Thymus (tissue), 14 donors: ENCODE measurements at places on chromosomes 1 and 21. TPM values are rescaled to one million over a fixed set of nuclear protein-coding genes. Genes with fewer than 3 reads are reported as not detected.

The SHISAL2A gene
- 2.6 TPM for polyA plus RNA-seq

The ZNF593OS gene
- polyA plus RNA-seq = 0.87 TPM

The IGSF9 gene
- 4.1 TPM for polyA plus RNA-seq

The CLCA1 gene
- 0.07 TPM for polyA plus RNA-seq

The OLIG2 gene
- polyA plus RNA-seq = 0.02 TPM

The ERRFI1 gene
- polyA plus RNA-seq = 75.0 TPM

The SUCO gene
- 30.5 TPM for polyA plus RNA-seq

The EFCAB7 gene
- polyA plus RNA-seq = 9.7 TPM

The SPRR2B gene
- 3.1 TPM for polyA plus RNA-seq

The C2CD4D gene
- polyA plus RNA-seq = 0.34 TPM

The MUL1 gene
- polyA plus RNA-seq = 9.3 TPM

The NTRK1 gene
- polyA plus RNA-seq = 3.1 TPM

The CD1B gene
- polyA plus RNA-seq = 44.2 TPM

The SPRR5 gene
- polyA plus RNA-seq = 0.37 TPM

The GCSAML gene
- polyA plus RNA-seq = 0.48 TPM

The DPM3 gene
- 155 TPM for polyA plus RNA-seq

The PCBP3 gene
- polyA plus RNA-seq = 44.9 TPM

The PPP1R8 gene
- polyA plus RNA-seq = 39.7 TPM

The DDAH1 gene
- 2.4 TPM for polyA plus RNA-seq

The LCE1A gene
- polyA plus RNA-seq = 1.0 TPM

The C1orf94 gene
- polyA plus RNA-seq = 0.09 TPM

The TCHHL1 gene
- 0.16 TPM for polyA plus RNA-seq

The CR1 gene
- polyA plus RNA-seq = 1.6 TPM

The FMO3 gene
- 2.5 TPM for polyA plus RNA-seq

The TRAF5 gene
- polyA plus RNA-seq = 47.6 TPM

The RNF186 gene
- polyA plus RNA-seq = 0.34 TPM

The CCNL2 gene
- polyA plus RNA-seq = 340 TPM

The GMEB1 gene
- polyA plus RNA-seq = 6.5 TPM

The RPE65 gene
- polyA plus RNA-seq = 0.16 TPM

The UBE2U gene
- polyA plus RNA-seq = not detected

The COP1 gene
- polyA plus RNA-seq = 69.5 TPM

The GJA4 gene
- polyA plus RNA-seq = 10.0 TPM

The PCNX2 gene
- 7.7 TPM for polyA plus RNA-seq

The TMEM269 gene
- polyA plus RNA-seq = 0.32 TPM

The BCL2L15 gene
- polyA plus RNA-seq = 1.8 TPM

The ATP6V0B gene
- 198 TPM for polyA plus RNA-seq

The NBL1 gene
- polyA plus RNA-seq = 47.6 TPM

The CTNNBIP1 gene
- 16.7 TPM for polyA plus RNA-seq

The AMPD1 gene
- 0.27 TPM for polyA plus RNA-seq

The MAEL gene
- 0.57 TPM for polyA plus RNA-seq

The SPAG17 gene
- polyA plus RNA-seq = 0.50 TPM

The SPEN gene
- polyA plus RNA-seq = 11.4 TPM

The PROK1 gene
- 0.50 TPM for polyA plus RNA-seq

The NBPF6 gene
- 0.07 TPM for polyA plus RNA-seq

The SCYL3 gene
- polyA plus RNA-seq = 10.0 TPM

The PTPN7 gene
- 75.2 TPM for polyA plus RNA-seq

The CASQ1 gene
- 0.66 TPM for polyA plus RNA-seq

The ITGB2 gene
- polyA plus RNA-seq = 104 TPM

The GNAT2 gene
- polyA plus RNA-seq = 0.05 TPM

The KIAA1614 gene
- polyA plus RNA-seq = 0.84 TPM

The B3GALT2 gene
- 0.21 TPM for polyA plus RNA-seq

The CLCA2 gene
- 3.4 TPM for polyA plus RNA-seq
